Inflammatory macrophage (primary cell): ENCODE measurements at places on chromosomes 16 and 17.

GRCh38 chr16:72876981-72877373 is 171.0 kb downstream of the ZFHX3 start:
- DNase-seq: no peak

DNA sequence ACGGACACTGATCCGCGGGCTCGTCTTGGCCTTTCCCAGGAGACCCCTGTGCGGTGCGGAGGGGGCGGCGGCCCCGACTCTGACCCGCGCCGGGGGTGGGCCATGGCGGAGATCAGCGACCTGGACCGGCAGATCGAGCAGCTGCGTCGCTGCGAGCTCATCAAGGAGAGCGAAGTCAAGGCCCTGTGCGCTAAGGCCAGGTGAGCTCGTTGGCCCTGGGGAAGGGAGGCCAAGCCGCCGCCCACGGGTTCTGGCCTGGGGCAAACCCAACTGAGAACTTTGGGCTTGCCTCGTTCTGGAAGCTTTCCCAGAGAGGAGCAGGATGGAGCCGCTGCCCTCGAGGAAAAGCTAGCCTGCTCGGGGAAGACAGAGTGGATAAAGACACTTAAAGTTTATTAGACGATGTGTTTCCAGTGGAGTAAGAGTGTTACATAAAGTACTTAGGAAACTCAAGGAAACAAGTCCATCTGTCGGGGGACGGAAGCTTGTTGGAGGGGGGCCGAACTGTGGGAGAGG is 540 bp downstream of the PPP4C start:
- DNase-seq: peak; percentile 16

DNA sequence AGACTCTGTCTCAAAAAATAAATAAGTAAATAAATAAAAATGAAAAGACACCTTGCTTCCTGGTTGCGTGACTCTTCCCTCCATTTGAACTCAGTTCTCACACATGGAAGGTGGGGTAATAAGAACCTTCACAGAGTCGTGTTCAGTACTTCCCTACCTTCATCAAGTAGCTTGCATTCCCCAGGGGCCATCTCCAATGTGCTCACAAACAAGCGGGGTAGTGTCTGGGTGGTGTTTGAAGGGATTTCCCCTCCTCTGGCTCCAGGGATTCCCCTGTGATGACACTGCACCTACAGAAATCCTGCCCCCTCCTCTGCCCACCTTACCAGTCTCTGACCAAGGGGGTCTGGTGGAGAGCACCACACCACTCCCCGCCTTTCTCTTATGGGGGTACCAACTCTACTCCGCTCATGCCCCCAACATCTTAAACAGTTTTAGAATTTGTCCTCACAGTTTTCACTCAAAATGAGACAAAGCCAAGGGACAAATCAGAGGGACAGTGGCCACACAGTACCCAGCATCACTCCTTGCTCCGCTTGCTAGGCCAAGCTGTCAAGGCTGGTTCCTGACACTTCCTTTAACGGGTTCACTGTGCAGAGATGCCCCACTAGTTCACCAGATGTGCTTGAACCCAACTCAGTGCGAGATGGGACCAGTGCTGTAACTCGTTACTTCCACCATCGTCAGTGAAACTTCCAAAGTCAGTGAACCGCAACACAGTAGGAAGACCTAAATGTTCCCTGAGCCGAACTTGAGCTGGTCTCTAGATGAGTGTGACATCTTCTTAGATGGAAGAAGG is 69.1 kb downstream of the COPRS start:
- no peak for DNase-seq

GRCh38 chr17:65918500-65918899 is 273.4 kb downstream of the CEP112 start:
- DNase-seq: no peak

DNA sequence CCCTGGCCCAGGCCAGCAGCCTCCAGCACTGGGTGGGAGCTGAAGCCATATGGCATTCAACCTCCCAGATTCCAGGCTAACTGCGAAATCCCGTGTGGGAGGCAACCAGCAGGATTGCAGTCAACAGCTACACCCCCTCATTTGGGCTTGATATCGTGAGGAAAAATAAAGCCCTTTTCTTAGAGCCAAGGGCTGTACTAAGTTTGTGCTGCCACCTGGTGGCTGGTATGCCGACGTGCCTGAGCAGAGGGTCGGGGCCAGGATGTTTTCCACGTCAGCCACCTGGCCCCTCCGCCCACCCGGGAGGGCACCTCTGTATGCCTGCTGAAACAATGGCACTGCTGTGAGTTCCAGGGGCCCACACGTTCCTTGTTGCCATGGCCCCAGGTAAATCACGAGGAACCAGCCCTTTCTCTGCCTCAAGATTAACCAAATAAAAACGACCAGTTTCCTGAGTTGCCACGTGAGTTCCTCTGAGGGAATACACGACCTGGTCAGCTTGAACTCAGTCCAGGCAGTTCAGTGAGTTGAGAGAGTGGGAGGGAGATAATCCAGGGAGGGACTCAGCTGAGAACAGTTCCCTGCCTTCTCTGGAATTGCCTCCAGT is 9.0 kb downstream of the TMEM98 start:
- DNase-seq: peak; percentile 55

DNA sequence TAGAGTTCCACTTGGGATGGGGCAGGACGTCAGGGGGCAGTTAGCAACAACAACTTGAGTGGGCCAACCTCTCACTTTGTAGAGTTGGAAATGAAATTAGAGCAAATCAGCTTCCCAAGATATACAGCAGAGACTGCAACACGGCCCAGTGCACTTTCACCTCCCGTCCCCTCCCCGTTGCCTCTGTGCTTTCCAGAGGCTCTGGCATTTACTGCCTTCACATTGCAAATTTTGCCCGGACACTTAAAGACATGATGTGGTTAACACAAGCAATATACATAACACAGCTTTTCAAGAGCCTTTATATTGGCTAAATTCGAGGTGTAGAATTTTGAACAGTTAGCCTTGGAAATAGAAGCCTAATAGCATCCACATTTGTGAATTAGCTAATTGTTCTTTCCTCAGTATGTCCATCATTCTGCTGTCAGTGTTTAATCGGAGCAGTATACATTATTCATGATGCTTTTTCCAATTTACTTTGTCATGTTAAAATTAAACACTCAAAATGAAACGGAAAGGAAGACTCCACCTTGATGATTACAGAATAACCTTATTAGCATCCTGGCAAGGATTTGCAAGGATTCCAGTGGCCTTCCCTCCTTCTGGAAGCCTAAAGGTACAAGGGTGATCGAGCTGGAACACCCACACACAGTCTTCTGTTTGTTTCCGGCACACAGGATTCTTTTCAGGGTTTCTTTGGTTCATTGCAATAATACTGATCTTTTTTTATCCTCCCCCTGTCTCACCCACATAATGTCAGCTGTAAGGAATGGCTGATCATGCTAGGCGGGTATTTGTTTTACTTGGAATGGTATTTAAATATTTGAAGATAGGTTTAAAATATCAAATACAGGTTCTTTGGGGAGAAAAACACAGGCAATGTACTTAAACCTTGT is 190.9 kb upstream of the CACNG5 start:
- DNase-seq: no peak

DNA sequence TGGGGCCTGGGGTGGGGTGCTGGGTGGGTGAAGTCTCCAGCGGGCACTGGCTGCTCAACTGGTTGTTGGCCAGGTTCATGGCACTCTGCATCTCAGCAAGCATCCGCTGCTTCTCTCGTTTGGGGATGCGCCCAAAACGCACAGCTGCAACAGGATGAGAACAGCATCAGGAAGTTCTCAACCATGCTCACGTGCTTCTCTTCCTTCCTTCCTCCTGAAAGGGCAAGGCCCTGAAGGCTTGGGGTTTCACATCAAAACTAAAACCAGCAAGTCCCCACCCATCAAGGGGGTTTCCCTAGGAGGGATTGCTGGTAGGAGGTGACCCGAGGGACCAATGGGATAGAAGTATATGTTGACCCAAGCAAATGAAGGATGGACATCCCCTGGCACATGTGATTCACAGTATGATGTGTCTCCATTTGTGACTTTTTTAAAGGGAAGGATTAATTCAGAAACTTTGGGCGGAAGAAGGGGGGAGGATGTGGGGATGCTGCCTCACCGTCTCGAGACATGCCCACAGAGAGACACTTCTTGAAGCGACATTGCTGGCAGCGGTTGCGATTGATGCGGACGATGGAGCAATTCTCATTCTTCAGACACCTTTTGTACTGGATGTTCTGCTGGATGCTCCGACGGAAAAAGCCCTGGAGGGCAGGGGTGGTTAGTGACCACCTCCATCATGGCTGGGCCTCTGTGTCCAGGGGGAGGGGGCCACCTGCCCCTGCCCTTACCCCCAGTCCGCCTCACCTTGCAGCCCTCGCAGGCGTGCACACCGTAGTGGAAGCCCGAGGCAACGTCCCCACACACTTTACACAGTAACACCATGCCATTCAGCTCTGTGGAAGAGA is 4.2 kb downstream of the NR1D1 start:
- DNase-seq: peak; percentile 97

DNA sequence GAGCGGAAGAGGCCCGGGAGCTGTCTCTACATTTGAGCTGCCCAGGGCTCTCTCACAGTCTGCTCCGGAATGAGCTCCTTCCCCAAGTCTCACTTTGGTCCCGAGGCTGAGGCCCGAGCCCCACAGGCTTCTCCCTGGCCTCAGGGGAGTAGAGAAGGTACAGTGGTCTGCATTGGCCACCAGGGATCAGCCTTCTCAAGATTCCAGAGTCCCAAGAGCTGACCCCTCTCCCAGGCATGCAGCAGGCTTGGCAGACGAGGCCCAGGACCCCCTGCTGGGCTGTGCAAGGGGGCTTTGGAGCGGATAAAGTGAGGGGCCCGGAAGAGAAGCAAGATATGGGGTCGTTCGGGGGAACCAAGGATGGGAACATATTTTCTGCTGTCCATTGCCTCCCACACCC is 3.1 kb downstream of the PRSS27 start:
- DNase-seq: no peak

GRCh38 chr17:80789356-80789902 is 202.2 kb upstream of the CHMP6 start:
- no peak for DNase-seq

- DNase-seq: no peak
Measured at GRCh38 chr17:40303708-40304551, 5.0 kb upstream of the RARA start.

DNA sequence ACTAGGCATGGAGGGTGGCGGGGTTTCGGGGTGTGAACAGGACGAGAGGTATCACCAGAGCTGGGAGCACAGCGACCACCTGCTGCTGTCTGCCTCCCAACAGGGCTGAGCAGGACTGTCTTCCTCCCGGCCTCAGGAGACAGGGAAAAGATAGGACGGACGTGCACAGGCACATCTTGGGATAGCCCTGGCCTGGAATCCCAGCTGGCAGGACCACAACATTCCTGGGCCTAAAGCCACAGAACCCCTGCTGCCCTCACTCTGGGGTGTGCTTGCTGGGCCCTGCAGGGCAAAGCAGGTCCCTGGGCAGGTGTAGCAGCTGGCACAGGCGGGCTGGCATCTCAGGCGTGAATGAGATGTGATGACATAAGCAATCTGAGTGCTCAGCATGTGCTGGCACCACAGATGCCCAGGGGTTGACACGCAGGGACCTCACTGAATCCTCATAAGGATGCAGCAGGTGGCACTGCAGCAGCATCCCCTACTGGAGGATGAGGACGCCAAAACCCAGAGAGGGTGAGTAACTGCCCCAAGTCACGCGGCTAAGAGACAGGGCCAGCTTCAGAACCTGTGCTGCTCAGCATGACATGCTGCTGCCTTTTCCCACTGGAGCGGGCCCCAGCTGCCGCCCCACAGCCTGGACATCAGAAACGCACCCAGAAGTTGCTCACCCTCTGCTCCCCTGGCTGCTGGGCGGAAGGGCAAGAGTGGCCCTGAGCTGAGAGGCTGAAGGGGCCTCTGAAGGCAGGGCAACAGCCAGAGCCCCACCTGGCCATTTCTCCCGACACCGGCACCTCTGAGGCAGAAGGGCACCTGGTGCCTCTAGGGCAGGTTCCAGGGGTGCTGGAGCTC is 7.1 kb downstream of the CORO7 start:
- DNase-seq: no peak

GRCh38 chr16:82603784-82604411 is 22.9 kb upstream of the CDH13 start:
- DNase-seq: no peak

- peak; percentile 10 for DNase-seq
Measured at GRCh38 chr16:80084614-80085013, 456.2 kb upstream of the DYNLRB2 start.

- DNase-seq: no peak
Measured at GRCh38 chr16:88777471-88778270, 7.3 kb downstream of the PIEZO1 start.

- DNase-seq: no peak
Measured at GRCh38 chr16:68382296-68382718, 66.0 kb downstream of the SMPD3 start.

DNA sequence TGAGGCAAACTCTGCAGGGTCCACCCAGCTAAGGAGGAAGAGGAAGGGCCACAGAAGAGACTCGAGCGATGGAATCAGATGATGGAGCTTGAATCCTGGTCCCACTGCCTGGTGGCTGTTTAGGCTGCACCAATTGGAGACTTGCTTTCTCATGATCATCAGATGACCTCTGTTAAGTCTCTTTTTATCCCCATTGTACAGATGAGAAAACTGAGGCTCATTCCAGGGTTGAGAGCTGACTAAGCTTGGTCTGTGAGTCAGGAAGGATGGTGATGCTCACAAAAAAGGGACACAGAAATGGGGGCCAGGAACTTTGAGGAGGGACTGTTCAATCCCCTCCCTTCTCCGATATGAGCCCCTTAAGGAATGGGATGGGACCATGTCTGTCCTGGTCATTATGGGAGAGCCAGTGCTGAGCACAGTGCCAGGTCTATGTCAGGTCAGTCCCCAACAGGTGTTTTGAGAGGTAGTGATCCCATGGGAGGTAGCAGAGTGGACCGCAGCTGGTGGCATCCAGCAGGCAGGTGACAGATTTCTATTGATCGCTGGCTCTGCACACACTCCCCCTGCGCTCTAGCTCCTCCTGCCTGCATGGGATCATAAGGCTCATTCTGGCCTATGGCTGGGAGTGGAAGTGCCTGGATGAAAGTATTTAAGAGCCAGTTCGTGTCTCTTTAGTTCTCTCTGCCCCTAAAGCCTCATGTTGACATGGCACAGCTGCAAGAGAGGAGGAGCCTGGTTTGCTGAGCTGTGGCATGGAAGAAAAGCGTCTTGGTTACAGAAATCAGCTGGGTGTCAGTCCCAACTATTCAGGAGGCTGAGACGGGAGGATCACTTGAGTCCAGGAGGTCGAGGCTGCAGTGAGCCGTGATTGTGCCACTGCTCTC is 27.2 kb downstream of the SNX20 start:
- no peak for DNase-seq

- no peak for DNase-seq
Measured at GRCh38 chr17:16878606-16879005, 93.3 kb downstream of the TNFRSF13B start.

GRCh38 chr17:74670329-74670728 is 42.4 kb downstream of the CD300LF start:
- no peak for DNase-seq

- DNase-seq: peak; percentile 43
Measured at GRCh38 chr17:75105126-75106080, 4.4 kb upstream of the ARMC7 start.
